H7 (cell line): ENCODE measurements at places on chromosomes 5 and 9. TPM values are rescaled to one million over a fixed set of nuclear protein-coding genes. Genes with fewer than 3 reads are reported as not detected.

DNA sequence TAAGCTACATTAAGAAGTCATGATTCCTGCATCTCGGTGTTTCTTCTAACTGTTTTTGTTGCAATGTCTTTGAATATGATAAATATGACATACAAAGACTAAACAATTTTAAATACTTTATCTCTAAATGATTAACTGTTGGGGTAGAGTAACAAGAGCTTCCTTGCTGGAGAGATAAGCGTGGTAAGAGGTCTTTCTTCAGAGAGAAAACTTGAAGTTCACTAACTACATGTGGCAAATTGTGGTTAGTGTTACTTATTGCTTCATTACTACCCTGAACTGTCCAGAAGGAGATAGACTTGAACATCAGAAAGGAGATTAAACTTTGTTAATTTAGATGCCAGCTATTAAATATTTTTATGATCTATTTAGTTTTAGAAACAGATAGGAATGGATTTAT is 7.0 kb upstream of the ARSB start:
- no peak for DNase-seq

DNA sequence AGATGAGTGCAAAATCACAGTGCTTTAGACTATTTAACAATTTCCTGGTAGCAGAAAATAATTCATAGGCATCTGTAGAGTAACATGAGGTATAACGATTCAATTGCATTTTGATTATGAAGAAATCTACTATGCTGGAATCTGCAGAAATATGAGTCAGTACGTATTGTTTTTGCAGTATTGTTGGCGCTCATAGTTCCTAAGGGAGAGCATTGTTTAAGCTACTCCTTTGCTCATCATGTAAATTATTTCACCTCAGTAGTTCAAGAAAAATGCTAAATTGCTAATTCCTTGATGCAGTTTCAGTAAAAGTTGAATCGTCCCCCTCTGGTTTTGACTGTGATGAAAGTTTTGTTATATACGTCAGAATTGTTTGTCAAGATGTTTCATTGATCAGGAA is 458.4 kb downstream of the HINT1 start:
- no peak for DNase-seq

GRCh38 chr5:39284552-39284951 is 65.2 kb upstream of the FYB1 start:
- DNase-seq, result no peak

- no peak for DNase-seq
These were observed 36.1 kb upstream of the KIF4B start for GRCh38 chr5:154977409-154977808.

The PAEP gene
- total RNA-seq, result not detected in 2 replicates

GRCh38 chr9:133635098-133635497 is 1.1 kb upstream of the DBH start:
- no peak for DNase-seq

The YTHDC2 gene
- 10.2 and 12.9 TPM in 2 replicates for total RNA-seq

- no peak for DNase-seq
These were observed 378.8 kb upstream of the TUSC1 start for GRCh38 chr9:26057050-26057449.

The CDKN2B-AS1 gene
- 0.07 TPM in 1 of 2 replicates, not detected in the other for total RNA-seq

The ENHO gene
- total RNA-seq, result 33.3 and 35.1 TPM in 2 replicates

The CAMK2A gene
- total RNA-seq, result 0.07 TPM in 1 of 2 replicates, not detected in the other

The ADGRD2 gene
- not detected in 2 replicates for total RNA-seq

- no peak for DNase-seq
These were observed 54.4 kb downstream of the KCNV2 start for GRCh38 chr9:2771661-2772060.

DNA sequence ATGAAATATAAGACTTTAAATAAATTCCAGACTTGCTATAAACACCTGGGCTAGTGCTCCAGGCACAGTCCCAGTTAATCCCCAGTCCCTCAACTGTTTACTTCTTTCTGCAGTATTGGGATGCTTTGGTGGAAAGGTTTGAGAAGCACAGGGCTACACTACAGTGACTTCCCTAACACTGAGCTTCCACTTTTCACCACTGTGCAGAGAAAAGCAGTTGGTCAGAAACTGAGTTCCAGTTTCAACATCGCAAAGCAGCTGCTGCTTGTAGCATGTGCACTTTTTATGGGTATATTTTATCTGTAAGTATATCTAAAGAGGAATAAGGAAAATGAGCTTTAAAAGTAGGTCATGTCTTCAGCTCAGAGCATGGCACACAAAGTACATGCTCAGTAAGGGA is 339.7 kb downstream of the NTRK2 start:
- no peak for DNase-seq

DNA sequence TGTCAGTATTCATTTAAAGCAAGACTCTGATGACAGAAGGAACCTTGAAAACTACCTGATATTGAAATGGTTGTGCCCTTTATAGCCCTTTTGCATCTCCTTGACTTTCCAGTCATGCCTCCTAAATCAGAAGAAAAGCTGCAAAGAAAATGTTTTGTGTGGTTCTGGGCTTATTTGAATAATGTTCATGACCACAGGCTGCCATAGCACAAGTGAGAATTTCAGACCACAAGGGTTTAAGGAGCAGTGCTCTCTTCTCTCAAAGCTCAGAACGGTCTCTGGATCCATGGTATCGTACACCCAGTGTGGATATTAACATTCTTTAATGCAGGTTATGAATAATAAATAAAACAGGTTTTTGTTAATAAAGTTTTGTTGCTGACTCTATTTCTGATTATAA is 54.2 kb downstream of the GPR107 start:
- DNase-seq, result no peak

DNA sequence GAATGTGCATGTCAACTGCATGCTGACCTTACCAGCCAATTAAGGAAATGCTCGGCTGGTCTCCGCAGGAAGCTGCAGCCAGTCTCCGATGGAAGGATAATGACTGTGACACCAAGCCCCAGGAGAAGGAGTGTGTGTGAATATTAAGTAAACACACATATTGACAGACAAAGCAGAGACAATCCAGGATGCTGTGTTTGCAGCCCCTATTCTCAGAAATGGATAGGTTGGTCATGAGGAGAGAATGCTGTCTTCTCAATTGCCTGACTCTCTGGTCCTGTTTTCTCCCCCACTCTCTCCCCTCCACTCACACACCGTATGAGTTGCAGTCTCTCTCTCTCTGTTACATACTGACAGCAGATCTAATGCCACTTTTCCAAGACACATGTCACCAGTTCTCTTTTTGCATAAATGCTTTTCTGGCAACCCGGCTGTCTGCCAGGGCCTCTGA is 85.7 kb downstream of the EPB41L4A start:
- DNase-seq, result no peak

DNA sequence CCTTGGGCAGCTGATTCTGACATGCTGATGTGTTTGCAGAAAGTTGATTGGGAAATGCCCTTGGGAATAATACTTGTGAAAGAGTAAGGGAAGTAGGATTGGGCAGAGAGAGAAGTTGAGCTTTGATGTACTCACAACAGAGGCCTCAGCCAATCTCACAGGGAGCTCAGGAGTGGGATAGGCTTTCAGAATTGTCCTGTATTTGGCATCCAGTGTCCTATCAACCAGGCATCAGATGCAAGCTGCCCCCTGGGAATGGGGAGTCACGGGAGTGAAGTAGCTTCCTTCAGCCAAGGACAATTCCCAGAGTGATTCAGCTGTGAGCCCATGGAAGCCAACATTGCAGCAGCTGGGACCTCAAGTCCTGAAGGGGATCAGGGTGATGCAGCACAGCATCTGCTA is 39.6 kb downstream of the DMAC1 start:
- no peak for DNase-seq

GRCh38 chr9:14061936-14062585 is 251.9 kb downstream of the NFIB start:
- no peak for DNase-seq

DNA sequence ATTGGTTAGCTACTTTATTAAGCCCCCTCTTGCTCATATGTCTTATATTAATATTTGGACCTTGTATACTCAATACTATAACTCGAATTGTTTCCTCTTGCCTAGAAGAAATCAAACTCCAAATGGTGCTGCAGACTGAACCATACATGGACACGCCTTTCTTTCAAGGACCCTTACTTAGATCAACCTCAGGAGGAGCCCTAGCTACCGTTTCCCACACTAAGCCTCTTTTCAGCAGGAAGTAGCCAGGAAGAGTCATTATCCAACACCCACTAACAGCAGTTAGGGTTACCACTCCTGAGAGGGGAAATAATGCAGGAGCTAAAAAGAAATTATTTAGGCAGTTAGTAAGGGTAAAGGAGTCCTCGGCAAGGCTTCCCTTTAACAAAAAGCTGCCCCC is 243.8 kb upstream of the PUM3 start:
- DNase-seq, result no peak

- no peak for DNase-seq
These were observed 168.1 kb downstream of the GRIA1 start for GRCh38 chr5:153658606-153659005.

GRCh38 chr9:108851138-108851537 is 4.6 kb downstream of the ACTL7B start:
- no peak for DNase-seq

GRCh38 chr9:75418518-75418917 is 330.2 kb downstream of the OSTF1 start:
- no peak for DNase-seq

The FKBP15 gene
- total RNA-seq, result 12.9 and 15.2 TPM in 2 replicates

The ANXA1 gene
- total RNA-seq, result 4.7 and 6.6 TPM in 2 replicates

DNA sequence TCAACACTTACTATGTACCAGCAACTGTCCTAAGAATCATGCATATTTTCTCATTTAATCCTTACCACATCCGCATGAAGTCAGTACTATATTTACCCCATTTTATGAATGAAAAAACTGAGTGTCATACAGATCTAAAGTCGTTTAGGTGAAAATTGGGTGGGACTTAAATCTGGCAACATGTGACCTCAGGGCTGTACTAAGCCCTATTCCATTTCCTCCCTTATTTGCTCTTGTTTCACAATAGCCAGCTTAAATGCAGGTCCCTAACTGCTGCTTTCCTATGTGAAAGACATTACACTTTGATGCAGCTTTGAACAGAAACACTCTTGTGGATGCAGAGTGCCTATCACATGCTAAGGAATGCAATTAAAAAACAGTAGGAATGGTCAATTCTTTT is 2.5 kb upstream of the RAB14 start:
- no peak for DNase-seq

DNA sequence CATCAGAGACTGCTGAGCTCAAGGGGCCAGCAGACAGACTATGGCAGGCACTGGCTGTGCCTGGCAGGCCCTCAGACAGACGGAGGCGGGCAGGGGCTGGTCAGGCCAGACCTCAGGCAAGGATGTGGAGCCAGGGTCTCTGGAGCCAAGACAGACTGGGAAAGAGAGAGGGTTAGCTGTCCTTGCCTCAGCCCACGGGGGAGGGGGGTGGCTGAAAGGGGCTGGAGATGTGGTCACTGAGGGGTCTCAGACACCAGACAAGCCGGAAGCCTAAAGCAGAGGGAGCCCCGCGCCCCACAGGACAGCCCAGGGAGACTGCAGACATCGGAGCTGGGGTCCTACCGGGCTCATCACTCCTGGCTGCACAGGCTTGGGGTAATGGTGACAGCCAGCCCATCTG is 141.2 kb upstream of the FOXD4L5 start:
- no peak for DNase-seq

GRCh38 chr9:133205996-133206931 is 2.8 kb downstream of the OBP2B start:
- no peak for DNase-seq

The GTF3C4 gene
- total RNA-seq, result 24.9 and 29.5 TPM in 2 replicates

DNA sequence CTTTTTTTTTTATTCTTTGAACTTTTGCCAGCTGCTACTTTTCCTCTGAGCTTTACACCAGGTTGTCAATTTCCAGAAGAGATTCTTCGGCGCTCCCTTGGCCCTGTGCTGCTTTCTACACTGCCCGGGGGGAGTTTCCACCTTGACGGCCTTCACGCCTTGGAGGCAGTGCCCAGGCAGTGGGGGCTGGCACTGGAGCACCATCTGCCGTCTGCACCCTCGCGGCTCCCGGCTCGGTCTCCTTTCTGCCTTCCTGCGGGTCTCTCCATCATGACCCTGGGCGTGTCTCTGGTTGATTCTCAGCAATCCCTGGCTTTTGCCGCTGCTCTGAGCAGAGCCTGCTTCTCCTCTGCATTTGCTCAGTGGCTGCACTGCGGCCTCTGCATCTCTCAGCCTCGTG is 2.9 kb downstream of the SLC6A18 start:
- DNase-seq, result no peak

The IL3 gene
- not detected in 2 replicates for total RNA-seq

DNA sequence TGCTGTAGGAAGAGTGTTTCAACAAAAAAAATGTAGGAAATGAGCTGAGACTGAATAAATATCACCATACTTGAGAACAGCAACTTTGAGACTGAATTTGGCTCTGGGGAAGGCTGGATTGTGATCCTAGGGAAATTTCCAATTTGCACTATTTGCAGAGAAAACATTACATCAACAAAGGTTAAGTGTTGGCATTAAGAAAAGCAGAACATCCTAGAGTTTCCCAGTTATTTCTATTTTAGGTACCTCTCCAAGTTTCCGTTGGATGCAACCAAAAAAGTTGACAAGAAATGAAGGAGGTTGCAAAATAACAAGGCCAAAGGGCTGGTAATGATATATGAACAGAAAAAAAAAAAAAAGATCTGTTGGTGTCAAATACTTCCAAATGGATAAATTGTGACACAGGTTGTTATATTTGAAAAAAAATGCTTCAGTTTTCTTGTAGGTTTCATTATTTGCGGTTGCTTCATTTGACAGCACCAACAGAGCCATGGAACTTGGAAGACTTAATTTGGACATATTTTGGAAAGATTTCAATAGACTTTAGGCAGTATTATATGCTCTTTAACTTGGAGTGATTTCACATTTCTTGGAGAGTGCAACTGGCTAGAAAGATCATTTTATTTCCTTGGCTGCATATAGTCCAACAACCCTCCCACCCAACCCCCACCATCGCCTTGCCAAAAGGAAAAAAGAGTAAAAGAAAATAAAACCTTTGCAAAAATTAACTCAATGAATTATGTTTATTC is 230.8 kb downstream of the ZNF608 start:
- DNase-seq, result no peak

GRCh38 chr5:115298811-115299210 is 2.4 kb upstream of the CCDC112 start:
- DNase-seq, result no peak

DNA sequence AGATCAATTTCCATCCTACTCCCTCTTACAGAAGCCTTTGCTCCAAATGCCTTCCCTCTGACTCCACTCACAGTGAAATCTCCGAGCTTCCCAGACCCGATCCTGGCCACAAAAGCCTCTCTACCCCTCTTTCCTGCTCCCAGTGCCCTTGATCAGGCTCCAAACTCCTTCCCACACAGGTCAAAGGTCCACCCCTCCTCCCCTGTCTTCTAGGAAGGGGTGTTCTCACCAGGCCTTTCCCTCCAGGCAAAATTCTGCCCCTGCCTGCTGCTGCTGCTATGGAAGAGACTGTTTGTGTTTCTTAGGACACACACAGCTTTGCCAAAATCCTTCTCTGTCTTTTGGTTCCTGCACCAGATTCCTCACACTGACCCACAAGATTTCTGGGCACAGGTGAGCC is 85.8 kb upstream of the ALDH1A1 start:
- no peak for DNase-seq
